ENCODE measurements at places on chromosomes 2 and 18.
A peak's percentile ranks its signal among the peaks of the same experiment; 100 is the strongest.

GRCh38 chr2:207107131-207107530 lies 58.6 kb downstream of the KLF7 start:
- DNase-seq, result peak; percentile 35

- DNase-seq, result no peak
These were observed 56.3 kb downstream of the TNFRSF11A start for GRCh38 chr18:62381373-62381772.

- no peak for DNase-seq
These were observed 2068.9 kb upstream of the PIK3C3 start for GRCh38 chr18:39886136-39886535.

DNA sequence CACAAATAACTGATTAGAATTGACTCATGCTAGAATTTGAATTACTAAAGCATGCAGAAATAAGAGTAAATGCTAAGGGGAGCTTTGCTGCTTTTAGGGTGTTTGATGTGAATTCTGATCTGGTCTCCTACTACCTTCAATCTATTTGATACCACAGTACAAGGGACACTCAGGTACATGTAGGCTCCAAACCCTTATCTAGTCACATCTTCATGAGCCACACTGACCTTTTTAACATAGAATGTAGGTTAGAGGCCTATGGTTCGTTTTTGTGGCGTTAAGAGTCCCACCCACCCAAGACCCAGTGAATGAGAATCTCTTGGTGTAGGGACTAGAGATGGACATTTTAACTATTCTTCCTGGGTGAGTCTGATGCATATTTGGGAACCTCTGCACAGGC lies 65.7 kb downstream of the PLCL1 start:
- no peak for DNase-seq

GRCh38 chr2:219293736-219294231 lies 14.6 kb downstream of the DNAJB2 start:
- DNase-seq, result no peak

GRCh38 chr2:55943466-55943865 lies 19.9 kb upstream of the EFEMP1 start:
- DNase-seq, result no peak

GRCh38 chr2:190235551-190236075 lies 84.0 kb downstream of the HIBCH start:
- DNase-seq, result no peak

DNA sequence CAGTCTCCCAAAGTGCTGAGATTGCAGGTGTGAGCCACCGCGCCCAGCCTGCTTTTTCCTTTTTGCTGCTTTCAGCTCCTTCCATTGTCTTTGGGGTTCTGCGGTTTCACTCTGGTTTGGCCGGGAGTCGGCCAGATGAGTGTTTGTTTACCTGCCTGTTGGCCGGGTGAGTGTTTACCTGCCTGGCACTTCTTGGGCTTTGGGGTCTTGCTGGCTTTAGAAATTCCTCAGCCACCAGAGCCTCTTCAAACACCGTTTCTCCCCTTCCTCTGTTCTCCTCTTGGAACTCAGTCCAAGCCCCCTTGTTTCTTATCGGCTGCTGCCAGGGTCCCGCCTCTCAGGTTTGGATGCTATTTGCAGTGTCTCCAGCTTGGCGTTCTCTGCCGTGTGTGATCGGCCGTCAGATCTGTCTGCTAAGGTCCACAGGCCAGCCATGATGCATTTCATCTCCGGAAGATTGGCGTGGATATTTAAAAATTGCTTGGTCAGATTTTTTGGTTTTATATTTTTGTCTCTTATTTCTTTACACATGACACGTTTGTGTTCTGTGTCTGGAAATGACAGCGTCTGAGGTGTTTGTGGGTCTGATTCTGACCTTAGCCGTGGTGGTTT lies 14.2 kb upstream of the GAL3ST2 start:
- no peak for DNase-seq

DNA sequence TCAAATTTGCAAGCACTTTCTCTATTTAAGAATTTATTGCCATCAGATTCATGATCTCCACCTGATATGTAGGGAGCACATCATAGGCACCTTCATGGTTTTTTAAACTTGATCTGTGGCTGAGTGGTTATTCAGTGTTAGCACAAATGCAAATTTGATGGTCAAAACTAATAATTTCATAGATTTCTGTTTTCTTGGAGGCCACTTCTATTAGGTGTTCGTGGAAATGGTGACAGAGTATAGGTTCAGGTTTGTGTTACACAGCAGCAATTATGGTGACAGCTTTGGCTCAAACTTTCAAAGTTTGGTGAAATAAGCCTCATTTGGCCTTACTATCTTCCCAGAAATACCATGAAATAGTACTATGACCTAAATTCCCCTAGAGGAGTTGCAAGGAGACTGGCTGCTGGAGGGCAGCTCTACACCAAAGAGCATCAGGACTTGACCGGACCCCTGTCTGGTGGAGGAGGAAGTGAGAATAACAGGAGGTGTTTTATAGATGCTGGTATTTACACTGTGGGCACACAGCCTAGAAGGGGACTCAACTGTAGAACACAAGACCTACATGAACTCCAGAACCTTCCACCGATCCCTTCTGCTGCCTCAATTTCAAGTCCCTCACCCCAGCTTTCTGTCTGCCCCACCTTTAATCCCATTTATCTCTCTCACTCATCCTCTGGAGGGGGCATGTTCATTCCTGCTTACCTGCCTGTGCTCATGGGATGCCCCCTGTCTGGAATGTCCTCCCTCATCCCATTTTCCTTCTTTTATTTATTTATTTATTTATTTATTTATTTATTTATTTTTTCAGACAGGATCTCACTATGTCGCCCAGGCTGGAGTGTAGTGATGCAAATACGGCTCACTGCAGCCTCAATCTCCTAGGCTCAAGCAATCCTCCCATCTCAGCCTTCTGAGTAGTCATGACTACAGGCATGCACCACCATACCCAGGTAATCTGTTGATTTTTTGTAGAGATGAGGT lies 132.9 kb upstream of the SIX2 start:
- DNase-seq, result no peak

DNA sequence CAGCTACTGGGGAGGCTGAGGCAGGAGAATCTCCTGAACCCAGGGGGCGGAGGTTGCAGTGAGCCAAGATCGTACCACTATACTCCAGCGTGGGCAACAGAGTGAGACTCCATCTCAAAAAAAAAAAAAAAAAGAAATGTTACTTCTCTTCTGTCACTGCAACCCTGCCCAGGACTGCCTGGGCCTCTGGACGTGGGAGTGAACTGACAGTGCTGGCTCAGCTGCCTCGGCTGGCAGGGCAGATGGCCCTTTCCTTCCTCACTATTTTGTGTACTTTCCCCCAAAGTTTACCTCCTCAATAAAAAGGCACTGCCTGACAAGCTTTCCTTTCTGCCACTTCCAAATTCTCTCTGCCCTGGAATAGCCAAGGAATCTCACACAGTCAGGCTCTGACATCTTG lies 12.5 kb upstream of the GPR155 start:
- no peak for DNase-seq

GRCh38 chr2:21710031-21710430 lies 586.3 kb downstream of the TDRD15 start:
- no peak for DNase-seq

GRCh38 chr2:85981579-85982247 lies 92.9 kb upstream of the ST3GAL5 start:
- DNase-seq, result no peak

DNA sequence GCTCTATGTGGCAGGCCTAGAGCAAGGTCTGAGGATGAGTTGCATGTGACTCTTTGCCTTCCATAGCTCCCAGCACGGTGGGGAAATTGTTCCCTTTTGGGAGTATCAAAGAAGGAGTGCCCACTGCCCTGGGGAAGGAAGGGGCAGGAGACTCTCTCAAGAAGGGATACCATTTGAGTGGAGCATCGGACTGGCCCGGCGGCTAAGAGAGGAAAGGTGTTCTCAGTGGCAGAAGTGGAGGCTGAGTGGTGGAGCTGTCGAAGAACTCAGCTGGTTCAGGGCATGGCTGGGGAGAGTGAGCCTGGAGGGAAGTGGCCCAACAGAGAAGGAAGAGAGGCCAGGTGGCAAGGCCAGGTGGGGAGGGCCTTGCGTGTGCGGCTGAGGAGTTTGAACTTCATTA lies 235.2 kb downstream of the DYSF start:
- no peak for DNase-seq

- no peak for DNase-seq
These were observed 102.0 kb downstream of the MYO1B start for GRCh38 chr2:191347154-191347553.

- DNase-seq, result no peak
These were observed 69.7 kb downstream of the LYPD6 start for GRCh38 chr2:149399934-149400615.

- DNase-seq, result no peak
These were observed 38.9 kb downstream of the LDLRAD4 start for GRCh38 chr18:13257361-13257980.

GRCh38 chr2:74843899-74844298 lies 10.0 kb downstream of the HK2 start:
- no peak for DNase-seq

GRCh38 chr2:84870306-84870705 lies 10.6 kb downstream of the TRABD2A start:
- DNase-seq, result no peak

GRCh38 chr18:49798001-49798400 lies 15.3 kb downstream of the ACAA2 start:
- no peak for DNase-seq

DNA sequence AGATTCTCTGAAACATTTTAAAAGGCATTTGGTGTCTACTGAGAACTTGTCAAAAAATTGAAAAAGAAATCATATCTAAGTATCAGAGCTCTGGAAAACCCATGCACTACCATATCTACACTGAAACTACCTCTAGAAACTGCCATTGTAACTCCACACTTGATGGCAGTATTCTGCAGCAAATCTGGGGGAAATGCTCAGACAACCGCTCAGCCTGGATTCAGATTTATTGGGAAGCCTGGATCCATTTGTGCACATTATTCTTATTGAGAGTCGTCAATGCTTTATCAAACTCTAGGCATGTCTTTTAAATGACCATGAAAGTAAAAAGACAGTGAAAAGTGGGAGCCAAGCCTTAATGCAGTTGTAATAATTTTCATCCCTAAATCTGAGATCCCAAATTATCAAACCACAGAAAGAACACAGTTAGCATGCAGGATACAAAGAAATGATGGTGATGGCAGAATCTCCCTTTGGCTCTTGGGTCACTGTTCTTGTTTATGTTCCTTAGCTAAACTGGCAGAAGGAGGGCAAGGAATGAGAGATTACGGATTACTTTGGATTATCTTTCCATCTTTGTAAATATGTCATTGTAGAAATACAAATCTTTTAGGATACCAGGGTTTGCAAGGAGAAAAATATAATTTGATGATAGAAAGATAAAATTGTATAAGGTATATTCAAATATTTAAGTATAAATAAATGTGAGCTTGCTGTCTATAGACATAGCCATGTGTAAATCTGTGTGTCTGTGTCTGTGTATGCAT lies 512.1 kb upstream of the SYT4 start:
- no peak for DNase-seq

DNA sequence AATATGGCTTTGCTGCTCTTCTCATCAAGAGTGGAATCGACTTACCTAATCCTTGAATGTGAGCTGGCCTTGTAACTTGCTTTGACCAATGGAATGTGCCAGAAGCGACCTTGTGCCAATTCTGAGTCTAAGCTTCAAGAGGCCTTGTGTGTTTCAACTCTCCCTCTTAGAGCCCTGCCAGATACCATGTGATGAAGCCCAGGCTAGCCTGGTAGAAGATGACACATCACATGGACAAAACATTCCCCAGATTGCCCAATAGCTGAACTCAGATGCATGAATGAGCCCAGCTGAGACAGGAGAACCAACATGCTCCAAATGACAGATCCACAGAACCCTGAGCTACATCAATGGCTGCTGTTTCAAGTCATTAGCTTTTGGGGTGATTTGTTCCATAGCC lies 4.2 kb upstream of the KLHL14 start:
- no peak for DNase-seq

GRCh38 chr2:38174646-38175423 lies 98.9 kb upstream of the CYP1B1 start:
- DNase-seq, result no peak

GRCh38 chr2:176710657-176711186 lies 441.5 kb downstream of the MTX2 start:
- DNase-seq, result no peak

- peak; percentile 64 for DNase-seq
These were observed at the start of gene ADI1 for GRCh38 chr2:3519255-3520205. ADI1 (minus strand) TSS chr2:3519531; CDS start chr2:3519487, 44 bp downstream.

- DNase-seq, result no peak
These were observed 179.7 kb downstream of the MREG start for GRCh38 chr2:215833531-215834162.

GRCh38 chr2:209146682-209147320 lies 277.0 kb upstream of the MAP2 start:
- no peak for DNase-seq

GRCh38 chr2:85594715-85595300 lies 737 bp upstream of the RNF181 start:
- DNase-seq, result peak; percentile 71

DNA sequence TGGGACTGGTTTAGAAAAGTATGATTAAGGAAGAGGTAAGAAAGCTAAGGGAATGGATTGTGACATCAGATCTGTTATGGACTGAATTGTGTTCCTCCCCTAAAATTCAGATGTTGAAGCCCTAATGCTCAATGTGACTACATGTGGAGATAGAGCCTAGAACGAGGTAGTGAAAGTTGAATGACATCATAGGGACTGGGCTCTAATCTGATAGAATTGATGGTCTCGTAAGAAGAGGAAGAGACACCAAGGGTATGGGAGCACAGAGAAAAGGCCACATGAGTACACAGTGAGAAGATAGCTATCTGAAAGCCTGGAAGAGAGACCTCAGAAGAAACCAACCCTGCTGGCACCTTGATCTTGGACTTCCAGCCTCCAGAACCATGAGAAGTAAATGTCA lies 178.3 kb downstream of the TRIB2 start:
- no peak for DNase-seq

DNA sequence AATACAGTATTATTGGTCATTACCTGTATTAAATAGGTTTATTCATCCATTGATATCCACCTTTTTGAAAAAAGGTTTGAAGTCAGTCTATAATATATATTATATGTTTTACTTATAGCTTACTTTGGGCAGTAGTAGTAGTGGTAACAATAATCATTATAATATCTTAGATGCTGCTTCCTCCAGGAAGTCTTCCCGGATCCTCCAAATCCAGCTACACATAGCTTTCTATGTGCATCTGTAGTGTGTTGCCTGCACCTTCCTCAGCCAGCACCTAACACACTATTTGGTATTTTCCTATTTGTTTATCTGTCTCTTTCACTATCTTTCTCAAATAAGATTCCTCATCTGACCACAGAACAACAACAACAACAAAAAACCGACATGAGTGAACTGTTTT lies 81.0 kb downstream of the PRKCE start:
- no peak for DNase-seq

GRCh38 chr2:103959174-103960128 lies 894.5 kb upstream of the POU3F3 start:
- DNase-seq, result peak; percentile 75

- no peak for DNase-seq
These were observed 54.5 kb upstream of the BIN1 start for GRCh38 chr2:127161176-127162136.
